Mesothelial cell of epicardium (in vitro differentiated cells): ENCODE measurements at places on chromosomes 11 and 22.

DNA sequence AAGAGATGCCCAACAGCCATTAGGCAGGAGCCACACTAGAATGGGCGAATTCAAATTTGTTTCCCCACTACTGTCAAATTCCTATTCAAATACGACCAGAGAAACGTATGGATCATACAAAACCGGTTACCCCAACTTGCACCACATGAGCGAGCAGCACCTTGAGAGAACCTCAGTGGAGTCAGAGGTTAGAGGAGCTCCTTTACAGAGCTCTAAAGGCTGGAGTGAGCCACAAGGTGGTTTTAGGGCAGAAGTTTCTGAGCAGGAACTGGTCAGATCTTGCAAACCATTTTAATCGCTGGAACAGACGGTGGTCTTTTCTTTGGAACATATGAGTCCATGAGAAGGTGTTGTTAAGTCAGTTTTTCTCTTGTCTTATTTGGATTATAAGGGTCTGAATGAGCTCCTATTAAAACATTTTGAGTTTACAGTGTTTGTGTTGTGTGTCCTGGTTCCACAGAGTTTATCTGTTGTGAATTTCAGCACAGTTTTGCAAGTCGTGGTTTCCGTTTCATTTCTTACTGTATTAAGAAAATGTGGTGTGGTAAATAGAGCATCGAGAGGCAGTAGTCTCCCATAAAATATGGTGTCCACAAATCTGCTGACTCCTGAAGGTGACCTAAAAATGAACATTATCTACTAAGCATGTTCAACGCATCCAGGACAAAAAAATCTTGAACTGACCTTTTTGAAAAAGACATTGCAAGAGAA, 471.7 kb downstream of the NTM start:
- H3K4me3 ChIP-seq, result no peak overlapping the region
- DNase-seq, result no peak
- H3K27me3 ChIP-seq, result peaks cover 16% of the 10 kb centered on the region

GRCh38 chr11:31262761-31263160, 106.8 kb downstream of the DCDC1 start:
- H3K36me3 ChIP-seq, result no peaks in the 10 kb centered on the region
- no peak for DNase-seq
- no peaks in the 10 kb centered on the region for H3K27me3 ChIP-seq
- H3K4me3 ChIP-seq, result no peak overlapping the region
- H3K27ac ChIP-seq, result no peak overlapping the region

DNA sequence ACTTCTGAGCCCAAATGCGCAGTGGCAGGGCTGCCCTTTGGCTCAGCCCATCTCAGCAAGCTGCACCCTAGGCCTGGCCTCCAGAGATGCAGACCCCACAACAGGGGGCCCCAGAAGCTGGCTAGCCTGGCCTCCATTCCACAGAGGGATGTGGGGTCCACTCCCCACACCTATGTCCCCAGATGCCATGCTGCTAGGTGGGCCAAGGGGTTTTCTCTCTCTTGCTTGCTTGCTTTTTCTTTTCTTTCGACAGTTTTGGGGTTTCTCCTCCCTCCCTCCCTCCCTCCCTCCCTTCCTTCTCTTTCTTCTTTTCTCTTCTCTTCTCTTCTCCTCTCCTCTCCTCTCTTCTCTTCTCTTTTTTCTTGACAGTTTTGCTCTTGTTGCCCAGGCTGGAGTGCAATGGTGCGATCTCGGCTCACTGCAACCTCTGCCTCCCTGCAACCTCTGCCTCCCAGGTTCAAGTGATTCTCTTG, 9.6 kb downstream of the SCARF2 start:
- no peak for DNase-seq
- H3K4me3 ChIP-seq, result no peak overlapping the region
- peaks cover 10% of the 10 kb centered on the region for H3K4me1 ChIP-seq
- peaks cover 22% of the 10 kb centered on the region for H3K36me3 ChIP-seq
- peaks cover 16% of the 10 kb centered on the region for H3K27me3 ChIP-seq

GRCh38 chr11:23673366-23673765, 813.1 kb upstream of the CCDC179 start:
- no peak for DNase-seq
- no peak overlapping the region for H3K27ac ChIP-seq
- H3K4me3 ChIP-seq, result no peak overlapping the region
- no peaks in the 10 kb centered on the region for H3K27me3 ChIP-seq
- peaks cover 2% of the 10 kb centered on the region for H3K4me1 ChIP-seq

DNA sequence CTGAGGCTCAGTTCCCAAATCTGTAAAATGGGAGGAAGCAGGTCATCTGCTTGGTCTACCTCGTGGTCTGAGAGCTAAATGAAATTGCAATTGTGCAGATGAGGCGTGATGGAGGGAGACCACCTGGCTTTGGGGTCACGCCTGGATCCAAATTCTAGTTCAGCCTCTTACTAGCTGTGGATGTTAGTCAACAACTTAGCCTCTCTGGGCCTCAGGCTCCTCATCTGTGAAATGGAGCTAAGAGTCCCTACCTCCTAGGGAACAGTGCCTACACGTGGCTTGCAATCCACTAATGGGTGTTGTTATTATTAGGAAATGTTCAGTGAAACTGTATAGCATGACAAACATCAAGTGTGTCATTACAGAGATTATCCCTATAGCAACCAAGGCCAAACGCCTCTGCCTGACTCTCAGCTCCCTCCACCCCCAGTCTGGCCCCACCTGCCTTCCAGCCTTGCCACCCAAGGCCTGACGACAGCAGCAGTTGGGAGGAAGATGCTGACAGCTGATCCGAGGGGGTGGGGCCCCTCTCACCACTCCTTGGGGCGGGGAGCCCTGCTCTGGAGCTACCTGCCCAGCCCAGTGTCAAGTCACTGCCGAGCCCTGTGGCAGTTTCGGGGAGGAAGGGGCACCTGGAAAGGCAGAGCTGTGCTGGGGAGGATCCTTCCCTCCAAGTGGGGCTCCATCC, 1.7 kb upstream of the RHOD start:
- no peak for DNase-seq
- peaks cover 24% of the 10 kb centered on the region for H3K4me1 ChIP-seq
- H3K27ac ChIP-seq, result peak overlapping the region; percentile 77

DNA sequence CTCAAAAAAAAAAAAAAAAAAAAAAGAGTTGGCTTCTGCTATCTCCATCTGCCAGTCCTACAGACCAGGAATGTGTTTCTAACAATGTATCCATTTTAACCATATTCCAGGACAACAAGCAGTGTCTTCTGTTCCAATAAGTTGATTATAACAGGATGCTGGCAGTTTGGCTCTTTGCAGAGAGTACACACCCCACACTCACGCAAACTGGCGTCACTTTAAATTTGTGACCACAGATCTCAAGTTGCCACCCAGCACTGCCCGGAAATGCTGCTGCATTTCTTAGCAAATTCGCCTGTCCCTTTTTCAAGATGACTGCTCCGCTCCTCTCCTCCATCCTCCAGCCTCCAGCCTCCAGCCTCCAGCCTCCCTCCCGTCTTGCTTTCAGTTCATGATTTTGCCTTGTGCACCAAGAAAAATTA, 44.3 kb downstream of the SCGB1A1 start:
- no peak overlapping the region for H3K4me3 ChIP-seq
- peaks cover 22% of the 10 kb centered on the region for H3K4me1 ChIP-seq
- H3K27ac ChIP-seq, result no peak overlapping the region
- H3K36me3 ChIP-seq, result no peaks in the 10 kb centered on the region

GRCh38 chr11:70828593-70829082, 423.7 kb downstream of the SHANK2 start:
- no peaks in the 10 kb centered on the region for H3K36me3 ChIP-seq
- H3K27ac ChIP-seq, result no peak overlapping the region
- no peak overlapping the region for H3K4me3 ChIP-seq

- no peak for DNase-seq
- H3K36me3 ChIP-seq, result peaks cover 37% of the 10 kb centered on the region
- H3K4me3 ChIP-seq, result no peak overlapping the region
- H3K27ac ChIP-seq, result no peak overlapping the region
- no peaks in the 10 kb centered on the region for H3K27me3 ChIP-seq
- no peaks in the 10 kb centered on the region for H3K4me1 ChIP-seq
These were observed 217.4 kb downstream of the SBF2 start for GRCh38 chr11:10076458-10077141.

GRCh38 chr11:32894149-32894827, 1.7 kb downstream of the QSER1 start:
- no peaks in the 10 kb centered on the region for H3K27me3 ChIP-seq
- peaks cover 39% of the 10 kb centered on the region for H3K4me1 ChIP-seq
- H3K4me3 ChIP-seq, result peak overlapping the region; percentile 97
- H3K36me3 ChIP-seq, result no peaks in the 10 kb centered on the region
- H3K27ac ChIP-seq, result peak overlapping the region; percentile 98

DNA sequence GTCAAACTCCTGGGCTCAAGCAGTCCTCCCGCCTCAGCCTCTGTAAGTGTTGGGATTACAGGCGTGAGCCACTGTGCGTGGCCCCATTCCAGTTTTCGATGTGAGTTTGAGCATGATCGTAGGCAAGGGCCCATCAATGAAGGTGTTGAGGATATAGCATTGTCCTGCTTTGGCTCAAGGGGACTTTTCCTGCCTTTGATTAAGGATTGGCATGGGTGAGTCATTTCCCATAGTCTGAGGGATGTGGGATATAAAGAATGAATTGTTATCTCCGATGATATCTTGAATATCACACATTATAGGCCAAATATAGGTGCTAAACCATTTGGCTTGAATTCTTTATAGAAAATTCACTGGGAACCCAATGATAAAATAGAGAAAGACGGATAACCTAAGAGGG, 30.4 kb downstream of the STIM1 start:
- no peak overlapping the region for H3K4me3 ChIP-seq
- H3K27me3 ChIP-seq, result no peaks in the 10 kb centered on the region
- no peaks in the 10 kb centered on the region for H3K4me1 ChIP-seq
- H3K27ac ChIP-seq, result no peak overlapping the region

GRCh38 chr11:114596175-114596919, 761 bp upstream of the NXPE4 start:
- H3K36me3 ChIP-seq, result no peaks in the 10 kb centered on the region
- no peak overlapping the region for H3K4me3 ChIP-seq
- no peak for DNase-seq
- no peak overlapping the region for H3K27ac ChIP-seq
- H3K27me3 ChIP-seq, result peaks cover 7% of the 10 kb centered on the region
- H3K4me1 ChIP-seq, result no peaks in the 10 kb centered on the region

GRCh38 chr11:126339863-126340434, 15.5 kb upstream of the ST3GAL4 start:
- H3K27ac ChIP-seq, result peak overlapping the region; percentile 76
- H3K4me1 ChIP-seq, result peaks cover 55% of the 10 kb centered on the region
- H3K4me3 ChIP-seq, result no peak overlapping the region
- peaks cover 21% of the 10 kb centered on the region for H3K36me3 ChIP-seq
- H3K27me3 ChIP-seq, result no peaks in the 10 kb centered on the region

DNA sequence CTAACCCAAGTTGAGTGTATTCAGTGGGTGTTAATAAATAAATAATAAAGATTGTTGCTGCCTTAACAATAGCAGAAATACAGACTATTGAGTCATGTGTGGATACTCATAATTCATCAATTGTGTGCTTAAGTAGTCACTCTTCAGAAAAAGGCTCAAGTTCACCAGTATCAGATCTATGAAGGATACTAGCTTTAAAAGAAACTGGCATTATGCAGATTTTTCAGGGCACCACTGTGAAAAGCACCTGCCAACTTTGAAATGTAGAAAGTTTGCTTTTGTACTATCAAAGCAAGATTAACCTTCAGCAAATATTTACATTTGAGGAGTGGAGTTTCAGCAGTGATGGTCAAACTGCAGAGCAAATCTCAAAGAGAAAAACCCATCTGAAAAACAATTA, 20.1 kb upstream of the SYTL2 start:
- no peaks in the 10 kb centered on the region for H3K27me3 ChIP-seq
- peaks cover 26% of the 10 kb centered on the region for H3K4me1 ChIP-seq
- no peak for DNase-seq
- H3K36me3 ChIP-seq, result peaks cover 3% of the 10 kb centered on the region
- no peak overlapping the region for H3K27ac ChIP-seq

DNA sequence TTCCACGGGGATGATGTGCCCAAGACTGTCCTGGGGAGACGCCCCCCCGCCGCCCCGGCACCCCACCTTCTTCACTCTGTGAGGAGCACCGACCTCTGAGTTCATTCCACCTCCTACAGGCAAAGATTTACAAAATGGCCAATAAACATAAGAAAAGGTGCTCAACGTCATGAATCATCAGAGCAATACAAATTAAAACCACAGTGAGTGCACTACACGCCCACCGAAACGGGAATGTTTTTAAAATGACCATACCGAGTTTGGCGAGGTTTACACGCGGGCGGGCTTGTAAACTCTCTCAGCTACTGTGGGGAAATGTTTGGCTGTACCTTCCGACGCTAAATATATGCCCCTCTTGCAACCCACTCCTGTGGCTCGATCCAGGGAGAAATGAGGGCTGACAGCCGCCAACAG, 7.9 kb downstream of the NPTXR start:
- no peaks in the 10 kb centered on the region for H3K36me3 ChIP-seq
- no peak for DNase-seq
- no peaks in the 10 kb centered on the region for H3K4me1 ChIP-seq
- H3K27me3 ChIP-seq, result peaks cover 64% of the 10 kb centered on the region

- no peak overlapping the region for H3K4me3 ChIP-seq
- no peak for DNase-seq
- H3K36me3 ChIP-seq, result no peaks in the 10 kb centered on the region
These were observed 239.6 kb upstream of the MPPED2 start for GRCh38 chr11:30825723-30826122.

DNA sequence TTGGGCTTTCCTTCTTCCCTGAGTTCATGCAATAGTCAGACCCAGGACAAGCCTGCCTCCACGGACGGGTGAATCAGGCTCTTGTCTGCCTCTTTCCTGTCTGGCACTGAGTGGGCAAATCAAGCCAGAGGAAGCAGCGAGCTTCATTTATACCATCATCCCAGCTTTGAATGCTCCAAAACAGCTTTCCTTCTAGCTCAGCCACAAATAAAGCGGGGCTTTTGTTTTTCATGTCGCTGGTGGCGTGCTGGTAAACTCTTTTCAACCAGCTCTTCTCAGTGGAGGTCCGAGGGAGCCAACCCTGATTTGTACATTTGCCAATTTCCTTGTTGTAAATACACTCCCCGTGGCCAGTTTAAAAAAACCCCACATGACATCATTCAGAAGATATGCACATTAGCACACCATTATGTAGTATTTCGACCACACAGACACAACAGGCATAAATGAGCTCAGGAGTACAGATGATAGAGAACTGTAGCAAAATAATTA, 8.6 kb downstream of the C11orf91 start:
- H3K27me3 ChIP-seq, result peaks cover 8% of the 10 kb centered on the region
- DNase-seq, result no peak
- no peaks in the 10 kb centered on the region for H3K36me3 ChIP-seq
- peaks cover 32% of the 10 kb centered on the region for H3K4me1 ChIP-seq
- no peak overlapping the region for H3K4me3 ChIP-seq
- peak overlapping the region; percentile 91 for H3K27ac ChIP-seq

- H3K27me3 ChIP-seq, result peaks cover 47% of the 10 kb centered on the region
- no peak overlapping the region for H3K4me3 ChIP-seq
- DNase-seq, result no peak
- peaks cover 15% of the 10 kb centered on the region for H3K4me1 ChIP-seq
- H3K27ac ChIP-seq, result no peak overlapping the region
These were observed 88.6 kb upstream of the DBX1 start for GRCh38 chr11:20248871-20249270.

DNA sequence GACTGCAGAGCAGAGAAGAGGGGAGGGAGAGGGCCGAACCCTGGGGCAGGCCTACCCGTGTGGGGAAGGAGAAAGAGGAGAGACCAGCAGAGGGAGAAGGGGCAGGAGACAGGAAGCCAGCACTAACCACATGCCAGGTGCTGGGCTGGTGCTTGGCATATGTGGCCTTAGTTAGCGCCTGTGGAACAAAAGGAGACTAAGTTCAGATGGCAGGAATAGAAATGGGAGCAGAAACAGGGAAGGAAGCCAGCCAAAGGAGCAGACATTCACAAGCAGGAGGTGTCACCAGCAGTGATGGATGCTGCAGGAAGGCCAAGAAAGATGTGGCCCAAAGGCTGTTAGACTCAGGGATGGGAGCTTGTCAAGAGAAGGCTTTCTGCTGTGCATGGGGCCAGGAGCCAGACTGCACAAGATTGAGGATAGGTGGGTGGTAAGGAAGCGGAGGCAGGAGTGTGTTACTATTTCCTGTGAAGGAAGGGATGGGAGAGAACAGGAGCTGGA, 26.7 kb downstream of the TREH start:
- no peak for DNase-seq
- peaks cover 52% of the 10 kb centered on the region for H3K36me3 ChIP-seq
- H3K4me1 ChIP-seq, result no peaks in the 10 kb centered on the region
